ENCODE measurements at places on chromosomes 3 and 15.
A peak's percentile ranks its signal among the peaks of the same experiment; 100 is the strongest.

- DNase-seq = no peak
Observed at GRCh38 chr3:47291158-47291753, 8.5 kb downstream of the KLHL18 start.

DNA sequence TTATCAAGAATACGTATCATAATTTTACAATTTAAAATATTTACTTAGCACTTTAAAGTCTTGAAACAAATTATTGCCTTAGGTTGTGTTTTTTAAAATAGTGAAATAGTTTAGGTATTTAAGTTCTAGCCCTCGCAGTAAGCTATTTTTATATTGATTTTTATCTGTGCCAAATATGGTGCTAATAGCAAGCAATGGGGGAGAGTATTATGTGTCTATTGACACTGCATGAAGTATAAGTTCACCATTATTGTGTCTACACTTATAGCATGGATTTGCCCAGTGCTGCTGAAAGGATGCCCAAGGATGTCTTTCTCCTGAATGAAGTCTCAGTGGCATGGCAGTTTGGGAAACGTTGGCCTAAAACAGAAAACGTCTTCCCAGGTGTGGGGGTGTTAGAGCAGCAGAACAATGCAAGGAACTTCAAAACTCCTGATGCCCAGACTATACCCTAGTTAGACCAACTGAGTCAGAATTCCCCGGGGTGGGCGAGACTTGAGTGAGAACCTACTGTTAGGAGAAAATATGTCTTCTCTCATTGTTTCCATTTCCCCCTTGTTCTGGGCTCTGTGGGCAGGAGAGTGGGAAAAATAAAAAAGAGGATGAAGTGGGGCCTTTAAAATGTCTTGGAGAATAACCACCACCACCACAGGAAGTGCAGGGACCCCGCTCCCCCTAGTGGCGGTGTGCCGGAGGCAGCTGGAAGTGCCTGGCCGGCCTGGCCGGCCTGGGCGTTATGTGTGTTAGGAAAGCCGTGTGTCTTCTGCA, 104.2 kb upstream of the SLC7A14 start:
- DNase-seq = peak; percentile 74

GRCh38 chr3:46429671-46430070, 22.6 kb downstream of the CCRL2 start:
- DNase-seq = no peak

DNA sequence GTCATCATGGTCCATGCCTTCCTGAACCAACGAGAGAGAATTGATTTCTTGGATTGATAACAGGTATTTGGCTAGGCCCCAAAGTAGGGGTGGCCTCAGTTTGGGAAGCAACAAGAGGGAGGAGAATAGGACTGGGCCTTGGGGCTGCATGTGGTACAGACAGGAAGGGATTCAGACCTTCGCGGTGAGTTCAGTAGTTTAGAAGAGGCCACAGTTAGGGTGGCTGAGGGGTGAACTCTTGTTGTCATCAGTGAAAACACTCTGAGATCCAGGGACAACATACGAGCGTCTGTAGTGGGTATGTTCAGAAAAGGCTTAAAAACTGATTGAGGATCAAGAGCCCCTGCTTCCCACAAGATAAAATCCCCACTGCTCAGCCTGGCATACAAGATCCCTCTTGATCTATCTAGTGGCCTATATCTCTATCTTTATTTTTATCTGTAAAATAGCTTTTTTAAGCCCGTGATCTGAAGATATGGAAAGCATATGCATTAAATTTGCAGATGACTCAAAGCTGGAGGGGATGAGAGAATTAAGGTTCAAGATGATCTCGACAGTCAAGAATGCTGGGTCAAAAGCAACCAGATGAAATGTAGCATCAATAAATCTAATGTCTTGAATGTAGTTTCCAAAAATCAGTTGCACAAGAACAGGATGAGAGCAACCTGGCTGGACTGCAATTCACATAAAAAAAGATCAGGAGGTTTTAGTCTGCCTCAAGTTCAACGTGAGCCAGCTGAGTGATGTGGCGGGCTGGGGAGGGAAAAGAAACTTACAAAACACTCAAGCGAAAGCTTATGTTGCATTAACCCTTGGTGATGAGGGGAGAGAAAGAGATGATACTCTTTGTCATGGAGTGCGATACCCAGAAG, 221.1 kb upstream of the TLE3 start:
- DNase-seq = no peak

DNA sequence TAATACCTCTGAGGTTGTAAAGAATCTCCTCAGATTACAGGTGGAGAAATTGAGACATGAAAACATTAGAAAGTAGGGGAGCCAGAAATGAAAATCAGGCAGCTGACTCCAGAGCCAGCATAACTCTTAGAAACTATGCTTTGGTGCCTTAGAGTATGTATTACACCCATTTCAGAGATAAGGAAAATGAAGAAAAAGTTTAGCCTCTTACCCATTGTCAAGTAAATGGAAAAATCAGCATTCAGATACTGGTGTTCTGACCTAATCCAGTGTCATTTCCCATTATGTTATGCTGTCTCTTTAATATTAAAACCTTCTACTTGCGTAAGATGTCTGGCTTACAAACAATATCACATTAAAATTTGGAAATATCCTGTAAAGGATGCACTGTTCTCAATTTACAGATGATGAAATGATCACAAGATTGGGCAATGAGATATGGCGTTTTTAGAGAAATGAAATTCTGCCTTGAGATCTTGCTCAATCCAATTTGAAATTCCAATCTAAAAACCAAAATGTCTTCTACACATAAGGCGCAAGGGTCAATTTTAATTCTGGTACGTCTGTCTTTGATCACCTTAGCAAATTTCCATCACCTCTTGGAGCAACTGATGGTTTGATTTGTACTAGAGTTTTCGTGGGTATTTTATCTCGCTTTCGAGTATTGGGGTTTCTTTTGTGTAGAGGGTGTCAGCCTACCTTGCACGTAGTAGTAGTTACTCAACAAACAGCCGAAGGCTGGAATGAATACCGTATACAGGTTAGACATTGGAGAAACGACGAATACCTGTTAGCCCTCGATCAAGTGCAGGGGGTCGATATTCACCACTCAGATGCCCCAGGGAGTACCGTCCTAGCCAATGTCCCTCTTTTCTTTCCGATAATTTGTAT, 902 bp upstream of the ZCWPW2 start:
- DNase-seq = no peak

DNA sequence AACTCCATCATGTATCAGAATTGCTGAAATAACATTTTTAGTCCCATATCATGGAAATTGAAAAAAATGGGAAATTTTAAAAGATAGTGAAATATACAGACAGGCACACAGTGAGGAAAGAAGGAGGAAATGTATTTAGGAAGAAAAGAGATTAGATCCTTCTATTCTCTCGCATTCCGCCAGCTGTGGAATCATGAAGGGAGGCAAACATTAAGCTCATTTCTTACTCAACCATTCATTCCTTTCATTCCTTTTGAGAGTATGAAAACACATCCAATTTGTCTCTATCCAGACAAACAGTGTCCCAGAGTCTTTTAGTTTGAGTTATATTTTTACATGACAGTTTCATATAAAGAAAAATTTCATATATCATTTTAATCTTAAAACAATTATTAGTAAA, 52.5 kb upstream of the KCNMB2 start:
- DNase-seq = no peak

DNA sequence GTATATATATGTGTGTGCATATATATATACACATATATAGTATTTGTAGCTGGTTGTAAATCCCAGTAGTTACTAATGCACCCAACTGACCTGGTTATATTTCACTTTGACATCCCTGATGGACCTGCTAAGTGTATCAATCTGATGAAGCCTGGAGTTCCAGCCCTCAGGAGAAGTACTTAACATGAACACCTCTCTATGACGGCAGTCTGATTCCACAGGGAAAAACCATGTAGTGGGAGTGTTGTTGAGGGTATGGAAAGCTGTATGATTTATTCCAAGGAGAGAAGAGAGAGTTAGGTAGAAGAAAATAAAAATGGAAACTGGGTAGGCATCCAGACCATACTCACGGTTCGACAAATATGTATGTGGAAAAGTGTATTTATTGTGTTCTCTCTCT, 531.2 kb upstream of the SEMA6D start:
- no peak for DNase-seq

GRCh38 chr3:23438657-23439056, 235.5 kb downstream of the UBE2E2 start:
- DNase-seq = no peak

GRCh38 chr3:45583021-45583851, 11.3 kb upstream of the LIMD1 start:
- peak; percentile 94 for DNase-seq

GRCh38 chr15:40340740-40341400, at the start of gene CCDC9B:
TSS of gene CCDC9B (minus strand) at chr15:40340939. CDS start at chr15:40340819, 120 bp downstream.
- peak; percentile 92 for DNase-seq

DNA sequence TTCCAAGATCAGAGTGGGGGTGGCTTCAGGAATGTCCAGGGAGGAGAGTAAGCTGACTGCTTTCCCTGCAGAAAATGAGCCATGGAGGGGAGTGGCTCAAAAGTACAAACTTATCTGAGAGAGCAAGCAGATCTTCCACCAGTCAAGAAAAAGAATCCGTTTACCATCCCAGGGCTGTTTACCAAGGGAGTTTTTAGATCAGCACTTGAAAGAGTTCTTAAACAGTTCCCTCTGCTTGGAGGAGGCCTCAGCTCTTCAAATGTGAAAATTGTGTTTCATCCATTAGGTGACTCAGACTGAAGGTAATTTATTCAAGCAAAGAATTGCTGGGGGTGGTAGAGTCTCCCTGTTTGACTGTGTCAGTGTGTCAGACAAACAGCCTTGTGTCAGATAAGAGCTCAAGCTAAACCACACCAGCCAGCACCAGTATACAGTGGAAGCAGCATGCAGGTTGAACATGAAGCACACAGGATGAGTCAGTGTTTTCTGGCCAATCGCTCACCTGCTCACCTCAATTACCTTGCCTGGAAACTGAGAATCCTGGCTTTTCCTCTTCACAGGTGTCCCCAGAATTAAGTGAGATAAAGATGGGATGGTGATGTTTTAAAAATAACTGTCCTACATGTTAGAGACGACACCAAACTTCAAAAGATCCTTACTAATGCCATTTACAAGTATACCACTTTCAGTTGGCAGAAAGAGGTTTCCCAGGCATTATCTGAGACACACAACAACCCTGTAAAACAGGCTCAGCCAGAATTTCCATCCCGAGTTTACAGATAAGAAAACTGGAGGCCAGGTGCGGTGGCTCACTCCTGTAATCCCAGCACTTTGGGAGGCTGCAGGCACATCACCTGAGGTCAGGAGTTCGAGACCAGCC, 21.7 kb downstream of the SH3BP5 start:
- no peak for DNase-seq

GRCh38 chr3:9916734-9917680, at the start of gene IL17RC:
TSS of gene IL17RC (plus strand) at chr3:9917098. CDS start at chr3:9917316, 218 bp downstream.
- DNase-seq = peak; percentile 79

DNA sequence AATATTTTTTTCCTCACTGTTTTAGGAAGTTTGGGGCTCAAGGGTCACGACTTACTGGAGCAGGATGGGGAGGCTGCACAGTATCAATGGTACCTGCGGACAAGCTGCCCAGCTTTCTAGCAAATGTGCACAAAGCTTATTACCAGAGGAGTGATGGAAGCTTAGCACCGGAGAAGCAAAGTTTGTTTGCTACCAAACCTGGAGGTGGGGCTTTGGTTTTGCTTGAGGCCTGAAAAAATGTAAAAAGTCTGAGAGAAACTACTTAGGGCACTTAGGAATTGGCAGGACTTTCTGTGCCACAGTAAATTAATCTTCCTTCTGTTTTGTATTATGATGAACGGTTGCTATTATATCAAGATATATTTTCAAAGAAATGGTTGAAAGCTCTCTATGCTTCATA, 95.1 kb upstream of the FGF7 start:
- DNase-seq = no peak

DNA sequence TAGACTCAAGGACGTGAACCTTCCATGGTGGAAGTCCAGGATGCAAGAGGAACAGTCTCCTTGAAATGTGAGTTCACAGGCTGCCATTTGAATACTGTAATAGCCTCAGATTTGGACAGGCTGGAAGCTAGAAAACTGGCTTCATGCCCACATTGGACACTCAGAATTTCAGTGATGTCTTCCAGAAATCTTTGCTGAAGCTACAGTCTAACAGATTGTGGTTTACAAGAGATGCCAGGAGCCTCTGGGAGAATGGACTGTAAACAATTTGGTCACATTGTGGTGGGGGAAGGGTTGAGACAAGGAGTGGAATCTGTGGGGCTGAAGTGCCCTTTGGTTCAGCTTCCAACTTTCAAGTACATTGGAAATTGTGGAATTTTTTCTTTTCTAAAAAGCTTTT, 252.0 kb upstream of the PROK2 start:
- no peak for DNase-seq

GRCh38 chr3:127215714-127216414, 22.9 kb downstream of the PRR23E start:
- no peak for DNase-seq

DNA sequence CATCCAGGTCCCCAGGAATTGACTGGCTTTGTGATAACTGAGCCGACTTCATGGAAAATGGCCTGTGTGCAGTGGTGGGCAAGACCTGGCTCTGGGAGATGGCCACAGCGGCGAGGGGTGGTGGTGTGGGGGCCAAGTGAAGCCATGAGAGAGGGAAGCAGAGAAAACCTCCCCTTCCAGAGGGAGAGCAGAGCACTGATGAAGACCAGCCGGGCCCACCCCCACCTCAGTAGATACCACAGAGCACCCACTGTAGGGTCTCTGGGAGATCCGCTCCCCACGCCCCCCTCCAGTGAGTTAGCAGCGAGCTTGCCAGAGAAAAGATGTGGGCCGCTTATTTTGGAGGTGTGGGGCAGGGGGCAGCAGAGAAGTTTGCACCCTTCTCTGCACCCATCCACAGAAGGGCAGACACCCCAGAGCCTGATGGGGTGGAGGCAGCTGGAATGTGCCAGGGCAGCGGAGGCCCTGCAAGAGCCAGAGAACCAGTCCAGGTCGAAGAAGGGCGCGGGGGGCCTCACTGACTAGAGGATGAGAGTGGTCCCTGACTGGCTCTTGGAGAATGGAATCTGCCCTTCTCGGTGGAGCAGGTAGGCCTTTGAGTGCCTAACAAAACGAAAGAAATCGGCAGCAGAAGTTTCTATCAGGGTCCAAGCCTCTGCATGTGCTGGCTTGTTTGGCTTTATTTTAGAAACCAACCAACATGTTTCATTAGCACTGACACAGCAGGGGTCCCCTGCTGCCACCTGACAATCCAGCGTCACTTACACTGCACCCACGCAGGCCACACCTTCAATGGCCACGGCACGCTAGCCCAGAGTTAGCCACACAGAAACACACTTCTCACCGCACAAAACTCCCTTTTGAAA, 28.3 kb downstream of the MELTF start:
- DNase-seq = no peak

GRCh38 chr15:67097930-67098740, 32.7 kb downstream of the SMAD3 start:
- DNase-seq = no peak

GRCh38 chr3:186079925-186080324, 29.0 kb downstream of the ETV5 start:
- DNase-seq = no peak

All from Ammon's horn (tissue), 1 donor.